ENCODE measurements at places on chromosomes 11 and 22.

- no peak for DNase-seq
Observed at GRCh38 chr11:133832991-133833897, 12.1 kb downstream of the SPATA19 start.

DNA sequence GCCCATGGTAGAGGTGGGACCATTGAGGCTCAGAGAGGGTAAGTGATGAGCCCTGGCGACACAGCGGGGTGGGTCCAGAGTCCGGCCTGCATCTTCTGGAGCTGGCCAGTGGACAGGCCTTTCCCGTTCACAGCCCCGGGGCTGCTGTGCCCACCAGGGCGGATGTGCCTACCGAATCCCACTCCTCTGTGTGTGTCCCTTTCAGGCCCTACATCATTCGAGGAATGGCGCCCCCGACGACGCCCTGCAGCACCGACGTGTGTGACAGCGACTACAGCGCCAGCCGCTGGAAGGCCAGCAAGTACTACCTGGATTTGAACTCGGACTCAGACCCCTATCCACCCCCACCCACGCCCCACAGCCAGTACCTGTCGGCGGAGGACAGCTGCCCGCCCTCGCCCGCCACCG, 11.9 kb upstream of the PPP6R3 start:
- DNase-seq, result no peak

- DNase-seq, result no peak
Observed at GRCh38 chr11:121839781-121840180, 276.2 kb downstream of the BLID start.

DNA sequence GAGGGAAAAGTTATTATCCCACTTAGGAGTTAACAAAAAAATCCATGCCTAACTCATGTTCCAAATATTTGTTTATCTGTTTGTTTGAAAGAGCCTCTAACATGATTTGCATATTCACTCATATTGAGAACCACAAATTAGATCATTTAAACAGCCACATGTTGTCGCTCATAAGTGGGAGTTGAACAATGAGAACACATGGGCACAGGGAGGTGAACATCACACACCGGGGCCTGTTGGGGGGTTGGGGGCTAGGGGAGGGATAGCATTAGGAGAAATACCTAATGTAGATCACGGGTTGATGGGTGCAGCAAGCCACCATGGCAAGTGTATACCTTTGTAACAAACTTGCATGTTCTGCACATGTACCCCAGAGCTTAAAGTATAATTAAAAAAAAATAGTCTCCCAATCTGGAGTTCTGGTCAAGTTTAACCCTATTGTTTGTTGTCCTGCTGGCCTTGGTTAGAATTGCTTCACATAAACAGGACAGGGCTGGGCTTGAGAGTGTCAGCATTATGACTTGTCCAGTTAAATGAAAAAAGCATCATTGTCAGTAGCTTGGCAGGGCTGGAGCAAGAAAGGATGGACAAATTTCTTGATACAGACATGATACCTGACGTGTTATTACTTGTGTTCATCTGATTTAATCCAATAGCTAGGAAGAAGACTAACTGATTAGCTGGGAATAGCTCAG, 57.8 kb upstream of the PSMA1 start:
- DNase-seq, result no peak

DNA sequence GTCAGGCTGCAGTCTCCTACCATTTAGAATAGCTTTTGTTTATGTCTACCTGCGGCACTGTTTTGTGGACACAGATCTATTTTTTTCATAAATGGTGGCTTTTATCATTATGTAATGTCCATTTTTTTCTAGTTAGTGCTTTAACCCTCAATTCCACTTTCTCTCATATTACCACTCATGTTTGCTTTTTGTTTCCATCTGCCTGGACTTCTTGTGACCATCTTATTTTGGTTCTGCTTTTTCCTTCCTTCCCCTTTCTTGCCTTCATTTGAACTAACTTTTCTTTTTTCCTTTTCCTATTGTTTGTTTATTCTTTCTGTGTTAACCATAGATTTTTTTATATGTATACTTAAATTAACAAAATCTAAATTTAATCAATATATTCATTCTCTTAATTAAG, 98.5 kb upstream of the SLC22A12 start:
- DNase-seq, result no peak

DNA sequence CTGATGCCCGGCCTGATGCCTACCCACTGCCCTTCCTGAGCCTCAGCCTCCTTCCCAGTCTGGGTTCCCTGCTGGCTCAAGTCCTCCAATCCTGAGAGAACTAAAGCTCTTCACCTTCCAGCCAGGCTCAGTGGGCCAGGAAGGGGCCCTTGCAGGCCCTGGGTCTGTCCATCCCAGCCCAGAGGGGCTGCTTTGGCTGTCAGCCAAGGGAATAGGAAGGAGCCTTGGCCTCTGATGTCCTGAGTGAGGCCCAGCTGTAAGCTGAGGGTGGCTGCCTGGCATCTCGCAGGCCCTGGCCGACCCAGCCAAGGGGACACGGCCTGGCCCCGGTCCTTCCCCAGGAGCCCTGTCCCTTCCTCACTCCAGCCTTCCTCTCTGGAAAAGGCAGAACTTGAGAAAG, 83.4 kb downstream of the DHCR7 start:
- no peak for DNase-seq

GRCh38 chr11:107293677-107294344, 163.8 kb downstream of the CWF19L2 start:
- DNase-seq, result no peak

DNA sequence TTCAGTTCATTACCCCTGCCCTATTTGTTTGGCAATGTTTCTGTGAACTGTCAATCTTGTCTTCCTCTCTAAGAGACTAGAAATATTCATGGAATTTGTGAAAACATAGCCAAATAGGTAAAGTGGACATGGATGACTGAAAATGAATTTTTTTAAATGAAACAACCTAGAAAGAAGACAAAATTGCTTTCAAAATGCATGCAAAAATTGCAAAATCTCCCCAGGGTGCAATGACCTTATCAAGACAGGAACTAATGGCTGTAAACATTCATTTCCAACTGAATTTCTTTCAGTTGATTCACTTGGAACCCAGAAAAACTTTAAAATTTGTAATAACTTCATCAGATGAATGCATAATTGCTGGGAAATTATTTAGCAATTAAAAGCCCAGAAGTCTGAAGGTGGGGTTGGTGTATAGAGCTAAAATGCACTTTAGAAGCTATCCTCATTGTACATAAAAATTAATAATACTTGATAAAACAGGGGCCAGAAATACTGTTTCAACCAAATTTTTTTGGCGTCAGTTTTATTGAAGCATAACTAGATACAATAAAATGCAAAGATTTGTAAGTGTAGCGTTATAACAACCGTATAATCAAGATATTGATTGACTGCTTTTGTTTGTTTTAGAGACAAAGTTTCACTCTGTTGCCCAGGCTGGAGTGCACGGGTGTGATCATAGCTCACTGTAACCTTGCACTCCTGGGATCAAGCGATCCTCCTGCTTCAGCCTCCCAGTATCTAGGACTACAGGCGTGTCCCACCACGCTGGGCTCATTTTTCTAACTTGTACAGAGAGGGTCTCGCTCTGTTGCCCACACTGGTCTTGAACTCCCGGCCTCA, 27.6 kb upstream of the SLC35C1 start:
- DNase-seq, result no peak

Measured in SK-N-MC (cell line).